Stimulated activated CD8-positive, alpha-beta memory T cell treated with anti-CD3 and anti-CD28 coated beads, Interleukin-4, amount 100 ng/mL, for 1 hour (primary cell): ENCODE measurements at places on chromosomes 16 and 17.

DNA sequence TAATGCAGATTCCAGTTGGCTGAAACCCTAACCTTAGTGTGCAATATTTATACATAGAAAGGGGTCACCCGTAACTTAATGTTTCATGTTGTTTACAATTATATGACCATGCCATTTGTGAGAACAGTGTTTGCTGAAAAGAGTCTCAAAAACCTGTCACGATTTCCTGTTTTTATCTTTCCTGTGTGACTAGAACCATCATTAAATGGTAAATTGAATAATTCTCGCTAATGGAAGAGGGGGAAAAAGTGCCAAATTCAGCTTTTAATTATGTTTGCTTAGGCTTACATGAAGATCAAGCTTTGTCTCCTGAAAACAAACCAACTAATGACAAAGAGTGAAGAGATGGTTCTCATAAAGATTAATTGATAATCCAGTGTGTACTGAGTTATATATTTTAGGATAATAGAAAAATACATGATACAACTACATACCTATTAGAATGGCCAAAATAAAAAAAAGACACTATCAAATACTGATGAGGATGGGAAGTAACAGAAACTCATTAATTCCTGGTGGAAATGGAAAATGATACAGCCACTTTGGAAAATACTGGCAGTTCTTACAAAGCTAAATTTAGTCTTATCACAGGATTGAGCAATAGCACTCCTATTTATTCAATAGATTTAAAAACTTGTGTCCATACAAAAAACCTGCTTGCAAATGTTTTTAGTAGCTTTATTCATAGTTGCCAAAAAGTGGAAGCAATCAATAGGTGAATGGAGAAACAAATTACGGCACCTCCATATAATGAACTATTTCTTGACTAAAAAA lies 141.7 kb downstream of the CDK5R1 start:
- DNase-seq, result no peak

- no peak for DNase-seq
Observed at GRCh38 chr16:10685709-10686108, 9.0 kb downstream of the TEKT5 start.

DNA sequence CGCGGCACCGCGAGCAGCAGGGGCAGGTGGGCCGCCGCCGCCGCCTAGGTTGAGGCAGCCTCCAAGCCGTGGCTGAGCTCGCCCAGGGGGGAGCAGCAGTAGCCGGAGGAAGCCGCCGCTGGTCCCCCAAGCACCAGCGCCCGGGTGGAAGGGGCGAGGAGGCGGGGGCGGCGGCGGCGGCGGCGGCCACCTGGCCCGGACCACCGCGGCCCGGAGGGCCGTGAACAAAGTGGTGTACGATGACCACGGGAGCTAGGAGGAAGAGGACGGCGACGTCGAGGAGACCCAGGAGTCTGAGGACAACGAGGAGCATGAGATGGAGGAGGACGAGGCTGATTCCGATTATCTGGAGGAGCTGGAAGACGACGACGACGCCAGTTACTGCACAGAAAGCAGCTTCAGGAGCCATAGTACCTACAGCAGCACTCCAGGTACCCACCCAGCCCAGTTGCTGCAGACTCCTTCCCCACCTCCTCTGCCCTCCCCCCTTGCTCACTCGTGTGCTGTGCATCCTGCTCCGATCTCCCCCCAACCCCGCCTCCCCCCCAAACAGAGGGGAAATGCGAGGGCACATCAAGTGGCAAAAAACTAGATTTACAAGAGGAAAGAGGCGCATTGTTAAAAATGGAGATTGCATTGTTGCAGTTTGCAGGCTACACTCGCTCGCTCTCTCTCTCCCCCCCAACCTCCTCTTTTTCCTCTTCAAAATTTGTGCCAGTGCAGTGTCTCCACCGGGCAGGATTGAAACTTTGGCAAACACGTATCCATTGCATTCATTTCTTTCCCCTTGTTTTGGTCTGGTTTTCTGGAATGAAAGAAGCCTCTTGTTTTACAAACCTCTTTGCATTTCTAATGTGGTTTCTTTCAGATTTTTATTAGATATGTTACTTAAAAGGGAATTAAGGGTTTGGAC lies 41.8 kb upstream of the AMZ2 start:
- DNase-seq, result no peak

DNA sequence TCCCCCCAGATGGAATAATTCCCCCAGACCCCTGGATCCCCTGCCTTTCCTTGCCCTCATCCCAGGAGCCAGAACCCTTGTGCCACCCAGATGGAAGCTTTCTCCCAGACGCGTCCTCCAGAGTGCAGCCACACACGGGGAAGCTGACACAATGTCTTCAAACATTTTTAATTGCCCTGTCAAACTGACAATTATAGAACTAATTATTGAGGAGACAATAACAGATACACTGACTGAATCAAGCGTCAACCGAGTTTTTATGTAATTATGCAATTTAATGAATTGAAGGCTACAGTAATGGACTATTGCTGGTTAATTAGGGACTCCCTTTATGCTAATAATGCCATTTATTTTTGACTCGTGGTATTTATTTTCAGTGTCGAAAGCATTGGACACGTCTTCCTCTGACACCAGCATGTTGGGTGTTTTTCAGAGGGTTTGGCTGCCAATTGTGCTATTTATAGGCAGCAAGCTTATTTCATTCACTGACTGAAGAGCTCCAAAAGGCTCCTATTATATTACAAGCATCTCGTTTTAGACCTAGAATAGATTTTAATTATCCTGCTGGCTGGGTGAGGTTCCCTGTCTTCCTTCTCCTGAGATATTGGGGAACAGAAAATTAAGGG lies 298.2 kb upstream of the C16orf82 start:
- no peak for DNase-seq

GRCh38 chr17:9941305-9941704 lies 36.2 kb upstream of the RCVRN start:
- DNase-seq, result no peak

DNA sequence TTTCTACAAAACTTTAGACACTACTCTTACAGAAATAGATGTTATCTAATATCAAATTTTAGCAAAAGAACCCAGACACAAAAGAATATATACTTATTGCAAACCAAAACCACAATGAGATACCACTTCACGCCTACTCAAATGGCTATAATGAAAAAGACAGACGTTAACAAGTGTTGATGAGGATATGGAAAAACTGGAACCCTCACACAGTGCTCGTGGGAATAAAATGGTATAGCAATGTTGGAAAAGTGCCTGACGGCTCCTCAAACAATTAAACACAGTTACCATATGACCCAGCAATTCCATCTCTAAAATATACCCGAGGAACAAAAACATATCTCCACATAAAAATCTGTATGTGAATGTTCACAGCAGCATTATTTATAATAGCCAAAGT lies 27.1 kb downstream of the USP31 start:
- no peak for DNase-seq

GRCh38 chr17:77492446-77493237 lies 351.9 kb downstream of the SEC14L1 start:
- DNase-seq, result no peak

DNA sequence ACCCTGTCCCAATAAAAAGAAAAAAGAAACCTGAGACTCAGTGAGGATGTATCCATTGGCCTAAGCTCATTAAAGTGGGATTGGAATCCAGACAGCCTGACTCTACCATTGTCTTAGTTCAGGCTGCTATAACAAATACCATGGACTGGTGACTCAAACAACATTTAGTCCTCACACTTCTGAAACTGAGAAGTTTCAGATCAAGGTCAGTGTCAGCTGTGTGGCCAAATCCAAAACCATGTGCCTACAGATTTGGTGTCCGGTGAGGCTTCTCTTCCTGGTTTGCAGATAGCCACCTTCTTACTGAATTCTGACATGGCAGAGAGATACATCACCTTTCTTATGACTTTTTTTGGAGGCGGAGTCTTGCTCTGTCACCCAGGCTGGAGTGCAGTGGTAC lies 53.3 kb upstream of the KDM8 start:
- no peak for DNase-seq

GRCh38 chr17:17416007-17416399 lies 60.8 kb upstream of the MED9 start:
- no peak for DNase-seq

DNA sequence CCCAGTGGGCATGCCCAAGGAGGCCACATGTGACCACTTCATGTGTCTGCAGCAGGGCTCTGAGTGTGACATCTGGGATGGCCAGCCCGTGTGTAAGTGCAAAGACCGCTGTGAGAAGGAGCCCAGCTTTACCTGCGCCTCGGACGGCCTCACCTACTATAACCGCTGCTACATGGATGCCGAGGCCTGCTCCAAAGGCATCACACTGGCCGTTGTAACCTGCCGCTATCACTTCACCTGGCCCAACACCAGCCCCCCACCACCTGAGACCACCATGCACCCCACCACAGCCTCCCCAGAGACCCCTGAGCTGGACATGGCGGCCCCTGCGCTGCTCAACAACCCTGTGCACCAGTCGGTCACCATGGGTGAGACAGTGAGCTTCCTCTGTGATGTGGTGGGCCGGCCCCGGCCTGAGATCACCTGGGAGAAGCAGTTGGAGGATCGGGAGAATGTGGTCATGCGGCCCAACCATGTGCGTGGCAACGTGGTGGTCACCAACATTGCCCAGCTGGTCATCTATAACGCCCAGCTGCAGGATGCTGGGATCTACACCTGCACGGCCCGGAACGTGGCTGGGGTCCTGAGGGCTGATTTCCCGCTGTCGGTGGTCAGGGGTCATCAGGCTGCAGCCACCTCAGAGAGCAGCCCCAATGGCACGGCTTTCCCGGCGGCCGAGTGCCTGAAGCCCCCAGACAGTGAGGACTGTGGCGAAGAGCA lies 4.4 kb downstream of the WFIKKN2 start:
- DNase-seq, result no peak

DNA sequence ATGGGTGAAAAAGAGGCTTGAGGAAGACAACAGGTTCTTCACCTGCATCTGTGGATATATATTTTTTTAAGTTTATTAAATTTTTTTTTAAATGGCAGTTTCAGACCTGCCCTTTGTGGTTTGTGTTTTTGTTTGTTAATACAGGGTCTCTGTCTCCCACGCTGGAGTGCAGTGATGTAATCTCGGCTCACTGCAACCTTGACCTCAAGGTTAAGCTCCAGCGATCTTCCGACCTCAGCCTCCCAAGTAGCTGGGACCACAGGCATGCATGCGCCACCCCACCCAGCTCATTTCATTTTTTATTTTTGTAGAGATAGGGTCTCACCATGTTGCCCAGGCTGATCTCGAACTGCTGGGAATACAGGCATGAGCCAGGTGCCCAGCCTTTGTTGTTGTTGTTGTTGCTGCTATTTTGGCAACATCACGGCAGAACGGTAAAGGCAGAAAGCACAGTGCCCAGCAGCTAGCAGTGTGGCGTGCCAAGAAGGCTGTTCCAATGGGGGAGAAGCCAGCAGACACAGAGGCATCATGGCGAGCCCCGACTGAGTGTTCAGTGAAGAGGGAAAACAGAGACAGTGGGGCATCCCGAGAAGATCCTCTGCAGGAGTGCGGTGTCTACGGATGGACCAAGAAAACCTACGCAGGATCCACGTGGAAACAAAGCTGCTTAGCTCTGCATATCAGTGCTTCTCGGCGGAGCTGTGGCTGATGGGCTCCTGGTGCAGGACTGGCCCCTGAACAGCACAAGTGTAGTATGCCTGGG lies 19.6 kb downstream of the TMC6 start:
- DNase-seq, result no peak

DNA sequence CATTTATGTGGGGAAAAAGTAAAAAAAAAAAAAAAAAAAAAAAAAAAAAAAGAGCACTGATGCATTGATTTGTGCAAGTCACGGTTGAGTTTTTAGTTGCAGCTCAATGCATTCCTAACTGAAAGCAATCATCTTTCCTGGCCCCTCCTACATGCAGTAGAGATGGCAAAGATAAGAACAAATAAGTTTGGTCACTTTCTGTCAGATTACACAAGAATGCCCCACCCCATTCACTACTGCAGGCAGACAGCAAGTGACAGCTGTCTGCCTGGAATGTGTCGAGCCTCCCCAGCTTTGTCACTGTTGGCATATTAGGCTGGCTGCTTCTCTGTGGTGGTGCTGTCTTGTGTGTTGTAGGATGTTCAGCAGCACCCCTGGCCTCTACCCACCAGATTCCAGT lies 243.5 kb downstream of the FOXL1 start:
- DNase-seq, result no peak

GRCh38 chr16:65523283-65523944 lies 401.6 kb upstream of the CDH11 start:
- DNase-seq, result no peak

- DNase-seq, result no peak
Observed at GRCh38 chr17:49213399-49213798, 2.9 kb downstream of the ABI3 start.

DNA sequence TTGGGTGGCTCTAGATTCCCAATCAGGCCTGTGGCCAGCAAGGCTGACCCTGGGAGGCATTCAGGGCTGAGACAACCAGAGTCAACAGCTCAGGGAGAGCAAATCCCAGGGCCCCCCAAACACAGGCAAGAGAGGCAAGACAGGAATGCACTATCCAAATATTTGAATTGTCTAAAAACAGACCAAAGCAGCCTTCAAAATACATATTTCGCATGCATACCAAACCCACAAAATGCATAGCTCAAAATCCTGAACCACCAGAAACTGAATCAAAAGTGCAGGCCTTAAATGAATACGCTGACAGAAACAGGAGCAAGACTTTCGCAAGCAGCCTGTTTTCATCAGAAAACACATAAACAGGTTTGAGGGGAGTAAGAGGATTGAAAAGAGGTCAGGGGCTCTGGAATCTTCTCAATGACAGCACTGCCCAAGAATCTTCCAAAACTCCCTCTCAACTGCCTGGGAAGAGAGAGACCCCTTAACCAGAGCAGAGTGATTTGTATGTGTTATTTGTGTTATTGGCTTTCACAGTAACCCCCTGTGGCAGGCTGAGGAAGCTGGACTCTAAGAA lies 213.6 kb upstream of the CDH5 start:
- DNase-seq, result no peak

DNA sequence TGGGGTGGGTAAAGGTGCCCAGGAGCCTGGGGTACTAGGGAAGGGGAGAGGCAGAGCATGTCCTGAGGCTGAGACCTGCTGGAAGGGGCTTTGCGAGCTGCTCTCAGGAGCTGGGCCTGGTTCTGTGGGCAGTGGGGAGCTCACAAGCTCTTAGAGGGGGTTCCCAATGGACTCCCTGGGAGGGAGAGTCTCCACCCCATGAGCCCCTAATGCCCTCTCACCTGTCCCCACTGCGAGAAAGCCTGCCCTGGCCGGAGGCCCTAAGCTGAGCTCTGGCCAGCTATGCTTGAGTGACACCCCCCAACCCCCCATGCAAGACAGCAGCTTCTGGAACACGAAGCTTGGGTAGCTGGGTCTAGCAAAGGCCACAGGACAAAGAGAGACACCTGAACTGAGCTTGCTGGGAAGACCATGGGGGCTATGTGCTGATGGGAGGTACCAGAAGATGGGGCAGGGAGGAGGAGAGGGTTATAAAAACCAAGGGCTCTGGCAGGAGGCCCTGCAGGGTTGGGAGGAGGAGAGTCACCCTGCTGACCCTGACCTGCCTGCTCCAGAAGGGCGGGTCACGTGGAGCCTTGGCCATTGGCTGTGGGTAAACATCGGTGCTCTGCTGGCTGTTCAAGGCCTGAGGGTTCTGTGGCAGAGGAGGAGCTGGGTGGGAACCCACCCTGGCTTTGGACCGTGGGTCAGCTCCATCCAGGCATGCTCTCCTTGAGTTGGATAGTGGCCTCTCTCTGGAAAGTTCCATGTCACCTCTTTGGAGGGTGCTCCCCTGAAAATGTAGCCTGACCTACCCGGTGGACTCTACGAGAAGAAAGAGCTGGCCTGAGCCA lies 106.7 kb downstream of the RAB11FIP4 start:
- no peak for DNase-seq

GRCh38 chr16:51864575-51864974 lies 682.4 kb downstream of the TOX3 start:
- DNase-seq, result no peak
